Bronchial epithelial cell (primary cell): ENCODE measurements at places on chromosomes 1 and 21. TPM values are rescaled to one million over a fixed set of nuclear protein-coding genes. Genes with fewer than 3 reads are reported as not detected.

ADORA1 gene
- total RNA-seq = under 0.01 TPM in 1 of 2 replicates, not detected in the other

SPRR2G gene
- not detected in 2 replicates for total RNA-seq

LCE1D gene
- not detected in 2 replicates for total RNA-seq

CR1L gene
- not detected in 2 replicates for total RNA-seq

GRHL3 gene
- total RNA-seq = 20.5 and 49.8 TPM in 2 replicates

OR14C36 gene
- not detected in 2 replicates for total RNA-seq

CAPN8 gene
- under 0.01 and 0.26 TPM in 2 replicates for total RNA-seq
